ENCODE measurements at places on chromosomes 11 and 22. TPM values are rescaled to one million over a fixed set of nuclear protein-coding genes. Genes with fewer than 3 reads are reported as not detected.
A peak's percentile ranks its signal among the peaks of the same experiment; 100 is the strongest.

- DNase-seq = no peak
These were observed 234 bp downstream of the SESN3 start for GRCh38 chr11:95230810-95231126.

GRCh38 chr22:38208551-38208968 lies 6.8 kb downstream of the MAFF start:
- no peak for DNase-seq

DNA sequence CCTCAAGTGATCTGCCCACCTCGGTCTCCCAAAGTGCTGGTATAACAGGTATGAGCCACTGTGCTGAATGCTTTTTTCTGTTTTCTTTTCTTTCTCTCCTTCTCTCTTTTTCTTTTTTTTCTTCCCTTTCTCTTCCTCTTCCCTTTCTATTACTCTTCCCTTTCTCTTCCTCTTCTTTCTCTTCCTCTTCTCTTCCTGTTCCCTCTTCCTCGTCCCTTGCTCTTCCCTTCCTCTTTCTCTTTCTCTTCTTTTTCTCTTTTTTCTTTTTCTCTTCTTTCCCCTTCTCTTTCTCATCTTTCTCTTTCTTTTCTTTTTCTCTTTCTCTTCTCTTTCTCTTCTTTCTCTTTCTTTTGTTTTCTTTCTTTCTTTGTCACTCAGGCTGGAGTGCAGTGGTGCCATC lies 1.2 kb downstream of the OOSP1 start:
- DNase-seq = no peak

- peak; percentile 63 for DNase-seq
These were observed 5.7 kb upstream of the INTS4 start for GRCh38 chr11:78000193-78000592.

GRCh38 chr11:2539371-2540222 lies 94.8 kb downstream of the KCNQ1 start:
- peak; percentile 0 for DNase-seq

DNA sequence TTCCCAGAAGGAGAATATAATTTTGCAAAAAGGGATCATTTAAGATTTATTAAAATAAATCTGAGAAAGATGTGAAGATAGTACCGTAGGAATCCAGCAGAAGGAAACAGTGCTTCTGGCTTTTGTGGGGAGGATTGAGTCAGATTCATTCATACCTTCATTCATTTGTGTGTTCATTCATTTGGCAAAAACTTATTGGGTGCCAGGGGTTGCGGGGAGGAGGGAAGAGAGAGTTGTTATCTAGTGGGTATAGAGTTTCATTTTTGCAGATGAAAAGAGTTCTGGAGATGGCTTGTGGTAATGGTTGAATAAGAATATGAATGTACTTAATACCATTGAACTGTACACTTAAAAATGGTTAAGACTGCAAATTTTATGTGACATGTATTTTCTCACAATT lies 31.1 kb downstream of the BMAL1 start:
- DNase-seq = no peak

GRCh38 chr11:35598254-35599125 lies 19.8 kb upstream of the FJX1 start:
- no peak for DNase-seq

DNA sequence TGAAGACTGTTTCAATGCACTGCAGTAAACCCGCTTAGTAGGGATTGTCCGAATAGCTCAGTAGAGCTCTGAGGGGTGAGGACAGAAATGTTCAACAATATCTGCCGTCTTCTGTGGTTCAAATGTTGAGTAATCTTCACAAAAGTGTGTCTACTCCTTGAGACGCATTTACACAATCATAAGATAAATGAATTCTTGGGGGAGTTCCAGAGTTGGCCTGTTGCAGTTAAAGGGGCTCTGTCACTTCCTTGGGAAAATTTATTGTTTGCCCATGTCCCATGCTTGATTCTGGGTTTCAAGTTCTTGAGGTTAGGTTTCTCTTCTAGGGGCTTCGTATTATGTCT lies 614 bp downstream of the ANO3 start:
- no peak for DNase-seq

GRCh38 chr22:20956258-20957101 lies 10.6 kb upstream of the AIFM3 start:
- DNase-seq = no peak

GRCh38 chr11:125132071-125132470 lies 20.6 kb upstream of the TMEM218 start:
- DNase-seq = no peak

- DNase-seq = peak; percentile 72
These were observed 45.7 kb downstream of the TXN2 start for GRCh38 chr22:36435516-36436415.

DNA sequence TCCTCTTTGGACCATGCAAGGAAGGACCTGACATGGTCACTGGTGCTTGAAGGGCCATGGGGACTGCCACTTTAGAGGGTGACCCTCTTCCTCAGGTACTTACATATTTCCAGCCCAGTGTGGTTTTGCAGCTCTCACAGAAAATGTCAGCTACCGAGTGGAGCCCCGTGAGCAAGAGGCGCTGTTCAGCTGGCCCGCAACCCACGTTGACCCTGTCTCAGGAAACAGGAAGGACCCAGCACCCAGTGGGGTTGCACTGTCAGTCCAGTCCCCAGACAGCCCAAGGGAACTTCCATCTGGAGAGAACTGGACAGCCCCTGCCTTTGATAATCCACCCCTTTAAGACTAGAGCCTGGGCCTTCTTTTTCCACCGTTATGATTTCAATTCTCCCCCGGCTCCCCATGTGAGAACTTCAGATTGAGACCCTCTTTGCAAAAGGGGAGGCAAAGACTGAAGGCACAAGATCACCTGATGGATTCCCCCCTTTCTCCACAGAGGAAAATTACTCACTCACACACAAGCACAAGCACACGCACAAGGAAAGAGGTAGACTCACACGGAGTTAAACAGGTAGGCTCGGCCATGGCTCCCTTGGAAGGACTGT lies 3.4 kb downstream of the YPEL4 start:
- no peak for DNase-seq

- DNase-seq = no peak
These were observed 30.3 kb downstream of the TRIM66 start for GRCh38 chr11:8652140-8652539.

DNA sequence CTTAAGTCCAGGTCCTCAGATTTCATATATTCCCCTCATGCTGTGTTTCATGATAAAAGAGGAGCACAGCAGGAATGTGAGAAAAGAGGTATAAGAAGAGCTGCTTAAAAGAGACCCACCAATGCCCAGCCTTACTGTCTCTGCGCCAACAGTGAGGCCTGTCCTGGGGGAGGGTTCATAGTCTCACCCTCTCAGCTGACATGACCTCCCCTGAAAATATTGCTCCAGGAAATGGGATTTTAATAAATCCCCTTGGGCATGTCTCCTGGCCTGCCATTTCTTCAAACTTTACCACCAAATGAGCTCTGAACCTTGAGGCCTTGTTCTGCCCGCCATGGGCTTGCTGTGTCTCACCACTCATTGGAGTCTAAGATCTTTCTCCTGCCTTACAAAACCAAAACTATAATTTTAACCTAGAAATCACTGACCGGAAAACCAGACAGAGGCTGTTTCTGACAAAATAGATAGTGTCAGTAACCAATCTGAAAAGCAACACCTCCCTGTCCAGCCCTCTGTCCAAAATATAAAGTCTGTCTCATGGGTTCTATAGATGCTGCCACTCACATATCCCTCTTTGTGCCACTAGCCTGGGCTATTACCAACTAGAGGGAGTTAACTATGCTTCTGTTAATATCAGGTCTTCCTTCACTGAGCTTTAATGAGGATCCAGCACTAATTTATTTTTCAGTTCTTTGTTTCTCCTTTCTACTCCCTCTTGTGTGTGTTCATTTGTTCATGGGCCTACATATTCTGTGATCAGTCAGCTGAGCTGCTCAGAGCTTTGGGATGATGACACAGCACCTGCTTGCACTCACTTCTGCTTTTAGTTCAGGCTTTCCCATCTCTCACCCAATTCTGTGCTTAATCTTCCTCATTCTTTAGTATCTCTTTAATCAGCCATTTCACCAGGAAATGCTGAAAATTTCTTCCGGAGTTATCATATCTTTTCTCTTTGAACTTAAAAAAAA lies at the start of gene OR2AG2:
TSS of gene OR2AG2 (minus strand) at position 51 of the 968 bp plus-strand sequence. CDS start 3,019 bp downstream, outside the sequence.
- no peak for DNase-seq

- DNase-seq = no peak
These were observed 130.6 kb downstream of the SPATA19 start for GRCh38 chr11:133714471-133715375.

- no peak for DNase-seq
These were observed 110.1 kb downstream of the TMPRSS5 start for GRCh38 chr11:113595810-113596594.

GRCh38 chr11:83583757-83584366 lies 297.7 kb upstream of the CCDC90B start:
- no peak for DNase-seq

GRCh38 chr11:125072218-125072960 lies 9.3 kb downstream of the SLC37A2 start:
- no peak for DNase-seq

DNA sequence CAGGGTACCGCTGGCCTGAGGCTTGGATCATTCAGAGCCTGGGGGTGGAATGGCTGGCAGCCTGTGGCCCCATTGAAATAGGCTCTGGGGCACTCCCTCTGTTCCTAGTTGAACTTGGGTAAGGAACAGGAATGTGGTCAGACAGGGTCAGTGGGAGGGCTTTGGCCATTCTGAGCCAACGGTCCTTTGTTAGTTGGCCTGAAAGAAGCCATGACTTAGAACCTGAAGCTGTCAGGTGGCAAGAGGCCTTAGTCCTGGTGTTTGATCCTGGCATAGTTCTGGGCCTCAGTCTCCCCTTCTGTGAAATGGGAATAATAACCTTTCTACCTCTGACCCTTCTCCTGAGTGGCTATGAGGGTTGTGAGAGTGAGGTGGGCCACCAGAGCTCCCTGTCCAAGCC lies 8.3 kb downstream of the PGAP2 start:
- DNase-seq = peak; percentile 54

DNA sequence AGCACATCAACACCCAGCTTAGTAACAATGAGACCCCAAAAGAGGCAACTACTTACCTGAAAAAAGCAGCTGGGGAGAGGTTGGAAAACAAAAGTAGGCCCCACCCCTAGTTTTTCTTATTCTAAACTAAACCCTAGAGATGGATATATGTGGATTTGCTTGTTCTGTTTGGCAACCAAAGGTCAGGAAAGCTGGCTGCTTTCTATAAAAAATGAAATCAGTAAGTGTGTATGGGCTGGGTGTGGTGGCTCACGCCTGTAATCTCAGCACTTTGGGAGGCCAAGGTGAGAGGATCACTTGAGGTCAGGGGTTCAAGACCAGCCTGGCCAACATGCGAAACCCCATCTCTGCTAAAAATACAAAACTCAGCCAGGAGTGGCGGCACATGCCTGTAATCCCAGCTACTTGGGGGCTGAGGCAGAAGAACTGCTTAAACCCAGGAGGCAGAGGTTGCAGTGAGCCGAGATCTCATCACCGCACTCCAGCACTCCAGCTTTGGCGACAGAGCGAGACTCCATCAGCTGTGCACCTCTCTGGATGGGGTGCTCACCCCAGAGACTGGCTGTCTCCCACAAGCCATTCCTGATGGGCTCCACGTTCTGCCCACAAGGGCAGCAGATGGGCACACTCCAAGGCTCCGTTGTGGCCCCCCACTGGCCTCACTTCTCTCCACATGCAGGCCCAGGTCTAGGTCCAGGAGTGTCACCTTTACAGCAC lies 30.0 kb downstream of the PACSIN2 start:
- DNase-seq = no peak

The SLN gene
- not detected for total RNA-seq

The DAGLA gene
- total RNA-seq = 1.8 TPM

The DBX1 gene
- total RNA-seq = not detected

The OSBP2 gene
- 13.0 TPM for total RNA-seq

The OLFML1 gene
- 3.4 TPM for total RNA-seq

The PDE2A gene
- 69.6 TPM for total RNA-seq

The ARVCF gene
- total RNA-seq = 123 TPM

The FAM227A gene
- total RNA-seq = 10.2 TPM

The SCGB1C1 gene
- not detected for total RNA-seq

The PARVG gene
- 2.4 TPM for total RNA-seq
